ENCODE measurements at places on chromosomes 12 and 14.

- DNase-seq, result no peak
Measured at GRCh38 chr14:21090194-21090939, 8.1 kb downstream of the ZNF219 start.

- DNase-seq, result no peak
Measured at GRCh38 chr14:49637534-49638078, 2.6 kb upstream of the DNAAF2 start.

DNA sequence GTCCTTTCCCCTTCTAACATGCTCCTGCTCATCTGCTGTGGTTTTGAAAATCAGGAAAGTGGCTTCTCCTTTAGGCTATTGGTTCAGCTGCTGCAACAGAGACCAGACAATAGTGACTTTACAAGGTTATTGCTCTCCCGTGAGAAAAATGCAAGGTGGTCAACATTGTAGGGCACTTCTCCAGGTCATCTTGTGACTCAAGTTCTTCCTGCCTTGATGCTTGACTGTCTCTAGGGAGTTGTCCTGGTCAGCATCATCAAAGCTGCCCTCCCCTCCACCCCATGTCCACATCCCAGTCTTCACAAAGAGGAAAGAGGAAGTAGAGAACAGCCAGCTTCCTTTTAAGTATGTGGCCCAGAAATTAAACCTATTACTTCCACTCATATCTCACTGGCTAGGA, 3.9 kb upstream of the TMEM63C start:
- DNase-seq, result no peak

DNA sequence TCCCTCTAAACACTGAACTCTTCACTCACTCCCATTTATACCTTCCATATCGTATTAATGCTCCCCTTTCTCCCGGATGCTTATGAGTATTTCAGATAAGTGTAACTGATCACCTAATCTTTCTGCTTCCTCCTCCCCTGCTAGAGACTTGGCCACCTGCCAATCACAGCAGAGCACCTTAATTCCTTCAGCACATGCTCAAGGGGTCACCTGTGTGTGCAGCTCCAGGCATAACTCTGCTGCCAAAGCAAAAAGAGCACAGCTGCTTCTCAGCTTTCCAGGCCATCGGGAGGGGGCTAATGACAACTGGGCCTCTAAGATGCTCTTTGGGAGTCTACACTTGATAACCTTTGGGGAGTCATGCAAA, 106.9 kb upstream of the DYRK2 start:
- no peak for DNase-seq
